ENCODE measurements at places on chromosomes 11 and 22.

DNA sequence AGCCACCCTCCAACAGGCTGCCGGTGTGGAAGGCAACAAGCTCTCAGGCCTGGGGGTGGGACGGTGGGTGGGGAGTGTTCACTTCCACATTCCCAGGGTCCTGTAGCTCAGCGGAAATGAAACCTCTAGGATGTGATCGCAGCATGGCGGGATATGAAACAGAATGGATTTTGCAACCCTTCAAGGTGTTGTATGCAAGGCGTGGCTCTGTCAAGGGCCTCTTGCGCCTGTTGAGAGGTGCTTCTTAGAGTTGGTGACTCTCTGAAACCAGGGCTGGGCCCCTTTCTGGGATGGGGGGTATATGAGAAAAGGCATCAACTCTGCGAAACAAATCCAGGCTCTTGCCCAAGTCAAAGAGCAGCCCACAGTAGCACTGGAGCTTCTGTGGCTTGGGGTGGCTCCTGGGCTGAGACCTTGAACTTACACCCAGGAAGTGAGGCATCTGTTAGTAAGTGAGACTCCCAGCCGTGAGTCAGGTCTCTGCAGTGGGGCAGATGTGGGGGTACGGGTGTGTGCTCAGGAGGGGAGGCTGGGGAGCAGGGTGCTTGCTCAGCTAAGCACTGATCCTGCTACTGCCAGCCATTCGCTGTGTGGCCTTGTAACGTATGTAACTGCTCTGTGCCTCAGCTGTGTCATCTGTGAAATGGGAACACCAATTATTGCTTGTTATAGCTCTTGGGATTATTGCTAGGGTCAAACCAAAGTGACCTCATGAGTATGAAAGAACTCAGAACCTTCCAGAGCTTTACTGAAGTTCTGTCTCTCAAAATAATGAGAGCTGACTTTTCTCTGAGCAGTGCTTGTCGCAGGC is 28.3 kb downstream of the NECTIN1 start:
- DNase-seq: no peak

GRCh38 chr11:131002145-131002544 is 85.9 kb upstream of the SNX19 start:
- no peak for DNase-seq

GRCh38 chr22:28670756-28671155 is 8.9 kb downstream of the TTC28 start:
- DNase-seq: no peak

DNA sequence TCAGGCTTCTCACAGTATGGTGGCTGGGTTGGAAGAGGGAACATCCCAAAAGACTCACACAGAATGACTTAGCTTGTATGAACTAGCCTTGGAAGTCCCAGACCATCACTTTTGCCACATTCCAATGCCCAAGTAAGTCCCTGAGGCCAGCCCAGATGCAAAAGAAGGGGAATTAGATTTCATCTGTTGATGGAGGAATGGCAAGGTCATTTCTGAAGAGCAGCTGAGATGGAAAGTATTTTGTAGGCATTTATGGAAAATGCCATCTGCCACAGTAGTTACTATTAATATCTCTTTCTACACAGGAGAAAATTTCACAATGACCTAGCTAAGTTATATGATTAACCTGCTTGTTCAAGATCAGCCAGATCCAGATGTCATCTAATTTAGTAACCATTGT is 58.8 kb downstream of the ENDOD1 start:
- DNase-seq: no peak

- no peak for DNase-seq
Measured at GRCh38 chr22:27670701-27671412, 130.7 kb downstream of the MN1 start.

DNA sequence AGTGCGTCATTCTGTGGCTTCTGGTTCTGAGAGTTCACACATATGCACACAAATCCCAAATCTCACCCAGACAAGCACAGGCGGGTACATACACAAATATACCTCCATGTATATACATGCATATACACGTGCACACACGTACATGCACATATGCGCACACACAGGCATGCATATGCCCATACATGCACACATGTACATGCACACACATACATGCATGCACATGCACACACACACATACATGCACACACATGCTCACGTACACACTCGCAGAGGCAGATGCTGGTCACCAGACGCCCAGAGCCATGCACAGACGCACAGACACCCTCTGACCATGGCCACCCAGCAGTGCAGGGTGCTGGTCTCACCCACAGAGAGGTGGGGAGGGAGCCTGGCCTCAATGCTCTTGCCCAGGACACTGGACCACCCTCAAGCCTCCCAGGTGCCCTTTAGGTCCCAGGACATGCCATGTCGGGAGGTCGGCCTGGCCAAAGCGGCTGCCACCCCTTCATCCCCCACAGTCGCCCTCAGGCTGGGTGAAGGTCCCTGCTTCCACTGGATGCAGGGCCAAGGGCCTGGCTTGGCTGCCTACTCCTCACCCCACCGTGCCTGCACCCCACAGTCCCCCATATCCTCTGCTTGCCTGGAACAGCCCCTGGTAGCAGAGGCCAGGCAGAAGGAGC is 9.5 kb downstream of the DUSP8 start:
- DNase-seq: no peak
